ENCODE measurements at places on chromosomes 2 and 18.

GRCh38 chr2:139296672-139297209, 516.6 kb upstream of the NXPH2 start:
- no peak for DNase-seq

- no peak for DNase-seq
Observed at GRCh38 chr2:24546669-24547068, 55.6 kb downstream of the NCOA1 start.

- no peak for DNase-seq
Observed at GRCh38 chr2:131125195-131125757, 20.1 kb downstream of the PLEKHB2 start.

DNA sequence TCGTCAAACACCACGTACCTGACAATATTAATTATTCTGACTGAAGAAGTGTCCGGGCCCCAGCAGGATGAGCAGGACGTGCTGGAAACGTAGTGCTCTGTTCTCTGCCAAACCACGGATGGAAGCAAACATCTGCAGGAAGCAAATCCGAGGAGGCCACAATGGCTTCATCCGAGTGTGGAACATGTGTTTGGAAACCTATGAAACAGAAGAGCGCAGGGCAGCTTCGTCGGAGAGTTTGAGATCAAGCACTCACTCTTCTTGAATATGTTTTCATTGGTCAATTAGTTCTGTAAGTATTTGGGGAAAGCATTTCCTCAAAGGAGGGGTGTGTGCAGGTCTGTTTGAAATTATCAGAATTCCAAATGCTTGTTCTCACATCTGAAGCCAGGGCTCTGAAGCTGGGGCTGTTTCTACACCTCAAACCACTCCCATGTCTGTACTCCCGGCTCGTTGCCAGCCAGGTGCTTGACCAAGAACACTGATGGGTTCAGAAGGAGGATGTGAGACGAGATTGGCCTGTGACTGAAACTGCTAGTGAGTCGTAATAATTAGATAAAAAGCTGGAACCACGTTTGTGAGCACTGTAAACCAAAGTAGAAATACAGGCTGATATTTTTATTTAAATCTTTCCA, 356.6 kb upstream of the SALL3 start:
- no peak for DNase-seq

- DNase-seq, result no peak
Observed at GRCh38 chr2:98301469-98301868, 44.8 kb upstream of the CNGA3 start.

GRCh38 chr2:195648787-195649186, 8.2 kb upstream of the SLC39A10 start:
- no peak for DNase-seq

DNA sequence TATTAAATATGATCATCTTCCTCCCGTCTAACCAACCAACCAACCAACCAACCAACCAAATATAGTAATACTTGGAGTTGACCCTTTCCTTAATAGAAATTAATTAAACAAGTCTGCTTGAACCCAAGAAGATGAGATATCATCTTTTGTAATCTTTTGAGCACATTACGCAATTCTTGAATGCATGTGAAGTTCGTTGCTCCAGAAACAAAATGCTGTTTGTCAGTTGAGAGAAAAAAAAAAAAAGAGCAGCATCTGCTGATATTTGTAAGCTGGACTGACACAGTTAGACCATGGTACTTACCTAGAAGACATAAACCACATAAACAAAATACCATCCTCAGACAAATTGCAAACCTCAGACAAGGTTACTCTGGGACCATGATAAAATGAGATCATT, 9.2 kb upstream of the SERPINB2 start:
- DNase-seq, result no peak

DNA sequence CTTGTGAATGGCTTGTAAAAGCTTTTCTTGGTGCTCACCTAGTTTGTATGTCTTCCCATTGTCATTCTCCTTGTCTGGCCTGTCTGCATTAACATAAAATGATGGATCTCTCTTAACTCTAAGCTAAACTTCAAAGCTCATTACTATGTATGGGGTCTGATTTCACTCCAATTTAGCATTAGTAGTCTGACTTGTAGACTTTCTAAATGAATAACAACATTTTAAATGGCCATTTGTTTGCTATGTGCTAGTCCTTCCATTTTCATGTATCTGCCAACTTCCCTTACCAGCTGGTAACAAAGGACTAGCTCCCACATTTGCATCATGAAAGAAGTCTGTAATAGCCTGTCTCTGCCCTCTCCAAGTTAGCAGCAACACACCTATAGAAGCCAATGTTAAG, 324.2 kb upstream of the RGPD4 start:
- DNase-seq, result no peak

DNA sequence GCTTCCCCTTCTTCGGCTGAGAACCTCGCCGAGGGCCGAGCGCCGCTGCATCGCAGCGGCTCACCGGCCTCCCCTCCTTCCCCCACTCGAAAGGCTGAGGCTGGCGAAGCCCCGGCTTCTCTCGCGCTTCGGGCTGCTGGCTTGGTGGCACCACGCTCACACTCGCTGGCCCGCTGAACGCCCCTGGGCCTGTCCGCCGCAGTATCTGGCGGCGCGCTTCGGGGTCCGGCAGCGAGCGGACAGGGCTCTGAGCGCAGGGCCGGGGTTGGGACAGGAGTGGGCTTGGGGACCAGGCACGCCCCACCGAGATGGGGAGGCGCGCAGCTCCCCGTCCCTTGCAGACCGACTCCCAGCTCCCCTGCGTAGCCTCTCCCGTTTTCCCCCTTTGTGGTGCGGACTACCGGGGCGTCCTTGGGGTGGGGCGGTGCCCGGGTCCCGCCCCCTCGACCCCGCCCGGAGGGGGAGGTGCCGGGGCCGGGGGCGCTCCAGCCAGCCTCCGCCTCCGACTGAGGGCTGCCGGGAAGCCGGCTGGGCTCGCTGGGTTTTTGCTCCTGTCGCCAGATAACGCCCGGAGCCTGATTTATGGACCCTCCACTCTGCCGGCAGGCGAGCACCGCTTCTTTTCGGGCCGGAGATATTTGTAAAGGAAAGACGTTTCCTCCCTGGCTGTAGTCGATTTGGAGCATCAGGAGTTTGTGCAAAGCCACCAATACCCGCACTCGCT, 3.8 kb downstream of the GBX2 start:
- no peak for DNase-seq

DNA sequence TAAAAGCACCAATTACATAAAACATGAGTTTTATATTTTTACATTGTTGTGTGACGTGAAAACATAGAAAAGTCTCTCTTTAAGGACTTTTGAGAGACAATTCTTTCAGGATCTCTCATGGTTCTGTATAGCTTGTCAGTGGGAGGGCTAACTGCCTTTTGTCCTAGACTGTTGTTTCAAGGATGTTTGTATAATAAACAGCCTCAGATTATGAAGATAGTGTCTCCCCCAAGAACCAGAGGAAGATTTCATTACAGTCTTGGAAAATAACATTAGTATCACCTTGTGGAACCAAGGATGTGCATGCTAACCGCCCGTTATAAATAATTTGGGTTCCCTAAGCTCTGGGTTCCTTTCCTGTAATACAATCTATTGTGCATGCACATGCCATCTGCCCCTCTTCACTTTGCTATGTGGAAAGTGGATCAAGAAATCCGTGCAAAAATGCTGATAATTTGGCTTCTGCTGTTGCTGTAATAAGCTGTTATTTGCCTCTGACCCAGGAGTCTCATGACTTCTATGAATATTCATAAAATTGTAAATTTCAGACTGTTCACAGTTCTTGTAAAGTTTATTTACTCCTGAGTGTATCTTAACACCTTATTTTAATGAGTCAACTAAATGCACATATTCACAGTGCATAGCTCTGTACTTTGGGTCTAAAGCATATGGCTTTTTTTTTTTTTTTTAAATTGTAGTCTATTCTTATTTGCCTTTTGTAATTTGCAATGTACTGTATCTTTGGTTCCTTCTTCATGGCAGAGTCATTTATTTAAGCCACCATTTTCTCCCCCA, 265.5 kb downstream of the PTH2R start:
- no peak for DNase-seq

DNA sequence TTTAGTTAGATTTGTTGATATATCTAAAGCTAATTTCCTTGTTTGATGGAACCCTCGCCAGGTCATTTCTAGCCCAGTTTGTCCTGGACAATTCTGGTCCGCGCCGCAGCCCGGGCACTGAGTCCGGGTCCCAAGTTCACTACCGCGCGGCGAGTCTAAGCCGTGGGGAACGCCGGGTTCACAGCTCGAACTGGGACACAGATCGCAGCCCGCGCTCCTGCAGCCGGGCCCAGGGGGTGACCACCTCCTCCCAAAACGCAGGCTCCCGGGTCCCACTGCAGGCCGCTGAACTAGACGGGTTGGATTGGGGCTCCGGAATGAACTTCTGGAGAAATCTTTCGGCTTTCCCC, 681 bp downstream of the ACADL start:
- no peak for DNase-seq

DNA sequence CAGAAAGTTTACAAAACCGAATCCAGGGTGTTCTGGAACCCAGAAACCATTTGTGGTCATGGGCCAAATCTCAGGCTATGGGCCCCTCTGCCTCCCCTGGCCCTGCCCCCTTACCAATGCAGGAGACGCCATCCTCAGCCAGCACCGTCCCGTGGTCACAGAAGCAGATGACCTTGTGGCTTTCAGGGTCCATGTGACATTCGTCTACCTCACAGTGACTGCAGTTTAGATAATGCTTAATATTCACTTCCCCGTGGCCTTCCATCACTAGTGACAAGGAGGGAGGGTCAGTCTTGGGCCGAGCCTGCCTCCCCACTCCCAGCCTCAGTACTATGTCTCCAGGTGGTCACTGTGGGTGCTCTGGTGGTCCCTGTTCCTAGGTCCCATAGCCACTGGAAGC, 111.6 kb downstream of the CLIP4 start:
- DNase-seq, result no peak

DNA sequence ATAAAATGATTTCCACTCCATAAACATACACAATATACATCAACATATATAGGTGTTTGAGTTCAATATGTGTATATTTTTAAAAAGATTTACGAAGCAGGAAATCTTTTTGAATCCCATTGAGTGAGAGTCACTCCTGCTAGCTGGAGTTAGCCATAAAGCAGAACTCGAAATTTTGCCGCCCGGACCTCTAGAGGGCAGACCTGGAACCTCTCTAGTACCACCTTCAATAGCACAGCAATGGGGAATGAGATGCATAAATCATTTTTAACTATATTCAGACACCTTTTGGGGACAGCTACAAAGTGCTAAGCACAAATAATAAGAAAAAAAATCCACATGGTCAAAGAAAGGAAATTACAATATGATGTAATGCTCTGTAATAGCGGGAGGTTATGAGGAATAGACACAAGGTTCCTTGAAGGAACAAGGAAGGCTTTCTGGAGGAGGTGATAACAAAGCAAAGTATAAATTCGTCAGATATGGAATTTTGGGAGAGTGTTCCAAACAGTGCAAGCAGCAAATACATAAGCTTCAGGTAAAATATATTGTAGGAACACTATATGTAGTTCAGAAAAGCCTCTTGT, 533.4 kb downstream of the ERBB4 start:
- peak; percentile 61 for DNase-seq

- no peak for DNase-seq
Observed at GRCh38 chr2:43810452-43810851, 28.2 kb downstream of the ABCG5 start.

- no peak for DNase-seq
Observed at GRCh38 chr2:3025984-3026383, 351.6 kb downstream of the EIPR1 start.

DNA sequence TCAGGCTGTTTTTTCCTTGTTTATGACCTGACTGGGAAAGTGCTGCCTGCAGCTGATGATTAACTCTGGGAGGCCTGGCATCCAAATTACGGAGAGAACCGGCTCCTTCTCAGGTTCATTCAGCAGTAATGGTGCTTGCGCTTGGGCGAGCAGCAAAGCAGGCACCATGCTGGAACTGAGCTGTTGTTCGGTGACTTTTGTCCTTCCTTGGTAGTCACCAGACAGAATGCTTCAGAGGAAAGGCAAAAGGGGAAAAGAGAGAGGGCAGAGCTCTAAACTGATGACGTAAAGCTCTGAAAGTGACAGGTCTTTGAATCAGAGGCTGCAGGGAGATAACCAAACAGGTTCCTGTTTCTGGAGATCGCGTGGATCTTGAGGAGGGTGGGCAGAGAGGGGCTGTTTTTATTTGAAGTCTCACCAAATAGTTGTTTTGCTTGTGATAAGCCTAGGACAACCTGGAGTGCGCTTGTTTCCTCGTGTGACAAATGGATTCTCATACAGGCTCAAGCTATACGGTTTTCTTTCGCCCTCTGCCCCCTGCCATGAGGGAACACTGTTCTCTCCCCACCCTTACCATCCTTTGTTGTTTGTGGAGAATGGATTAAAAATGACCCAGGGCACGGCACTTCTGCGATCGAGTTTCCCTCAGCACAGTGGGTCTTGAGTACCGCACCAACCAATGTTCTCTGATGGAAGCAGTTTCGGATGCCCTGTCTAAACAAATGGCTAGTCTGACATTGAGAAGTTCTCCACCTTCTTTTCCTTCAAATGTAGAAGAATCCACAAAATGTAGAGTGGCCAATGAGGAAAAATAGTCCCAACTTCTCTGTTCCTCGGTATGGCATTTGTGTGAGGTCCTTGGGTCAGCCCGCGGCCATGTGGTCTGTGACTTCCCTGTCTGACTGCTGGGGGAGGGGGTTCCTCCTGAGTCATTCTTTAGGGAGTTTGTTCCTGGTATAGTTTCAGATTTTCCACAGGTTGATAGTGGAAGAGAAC, 1.3 kb downstream of the RASGRP3 start:
- peak; percentile 24 for DNase-seq

- DNase-seq, result no peak
Observed at GRCh38 chr18:29161429-29161828, 984.5 kb upstream of the CDH2 start.

DNA sequence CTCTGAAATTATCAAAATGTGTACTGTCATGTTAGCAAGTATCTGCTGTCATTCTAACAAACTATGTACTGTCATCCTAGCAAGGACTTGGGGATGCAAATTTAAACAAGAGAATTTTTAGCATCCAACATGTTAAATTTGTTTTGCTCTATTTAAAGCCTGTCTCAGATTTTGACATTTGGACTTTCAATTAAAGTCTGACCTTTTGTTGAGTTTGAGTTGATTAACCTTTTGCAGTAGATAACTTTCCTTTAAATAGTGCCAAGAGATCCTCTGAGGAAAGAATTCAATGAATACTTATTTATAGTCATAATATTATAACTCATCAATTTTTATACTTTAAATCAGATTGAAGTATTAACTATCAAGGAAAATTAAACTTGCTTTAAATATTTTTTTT, 80.2 kb downstream of the TDRD15 start:
- DNase-seq, result no peak

- no peak for DNase-seq
Observed at GRCh38 chr2:38149531-38149930, 73.6 kb upstream of the CYP1B1 start.

DNA sequence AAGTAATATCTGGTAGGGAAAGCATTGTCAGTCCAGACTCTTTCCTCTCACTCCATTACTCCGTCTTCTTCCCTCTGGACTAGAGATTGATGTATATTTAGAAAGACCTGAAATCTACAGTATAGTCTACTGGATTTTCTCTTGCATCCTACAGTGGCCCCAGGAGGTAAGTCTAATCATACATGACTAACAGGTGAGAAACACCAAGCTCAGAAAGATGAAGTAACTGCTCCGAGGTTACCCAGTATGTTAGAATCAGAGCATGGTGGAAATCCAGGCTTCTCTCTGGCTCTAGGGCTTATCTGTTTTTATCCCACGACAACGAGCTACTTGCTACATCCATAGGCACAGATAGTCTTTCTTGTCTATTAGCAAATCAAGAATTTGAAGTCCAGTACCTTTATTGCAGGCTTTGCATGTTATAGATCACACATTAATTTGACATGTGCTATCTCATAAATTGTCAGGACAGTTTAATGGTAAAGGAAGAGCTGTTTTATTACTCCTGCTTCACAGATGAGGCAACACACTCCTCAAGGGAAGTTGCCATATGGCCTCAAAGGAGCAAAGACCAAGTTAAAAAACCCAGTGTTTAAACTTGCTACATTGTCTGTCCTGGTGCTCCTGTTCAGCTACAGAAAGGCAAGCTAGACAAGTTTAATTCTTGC, 484.3 kb downstream of the THSD7B start:
- no peak for DNase-seq

All from kidney glomerular epithelial cell (primary cell).